ENCODE measurements at places on chromosomes 13 and 19.

DNA sequence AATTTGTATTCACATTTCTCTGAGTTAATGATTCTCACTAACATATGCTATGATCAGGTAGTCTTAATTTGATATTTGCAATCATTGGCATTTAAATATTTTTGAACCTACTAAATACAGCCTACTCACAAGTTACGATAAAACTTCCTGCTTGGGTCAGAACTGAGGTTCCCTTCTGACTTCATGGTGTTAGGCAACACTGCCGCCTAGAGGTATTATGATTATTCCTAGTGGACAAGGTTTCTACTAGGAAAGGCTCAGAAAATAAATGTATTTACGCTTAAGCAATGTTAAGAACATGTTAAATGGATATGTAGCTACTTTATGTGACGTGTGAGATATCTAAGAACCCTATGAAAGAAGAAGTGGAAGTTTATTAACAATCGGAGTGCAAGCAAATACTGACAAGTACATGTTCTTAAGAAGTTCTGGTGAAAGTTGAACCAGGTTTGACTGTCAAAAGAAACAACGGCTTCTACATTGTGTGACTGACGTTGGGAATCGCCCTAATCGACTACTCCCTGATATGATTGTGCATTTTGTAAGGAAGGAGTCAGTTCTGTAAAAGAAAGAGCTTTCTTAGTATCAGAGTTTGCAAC is 1395.8 kb downstream of the SLITRK5 start:
- DNase-seq, result peak; percentile 1

DNA sequence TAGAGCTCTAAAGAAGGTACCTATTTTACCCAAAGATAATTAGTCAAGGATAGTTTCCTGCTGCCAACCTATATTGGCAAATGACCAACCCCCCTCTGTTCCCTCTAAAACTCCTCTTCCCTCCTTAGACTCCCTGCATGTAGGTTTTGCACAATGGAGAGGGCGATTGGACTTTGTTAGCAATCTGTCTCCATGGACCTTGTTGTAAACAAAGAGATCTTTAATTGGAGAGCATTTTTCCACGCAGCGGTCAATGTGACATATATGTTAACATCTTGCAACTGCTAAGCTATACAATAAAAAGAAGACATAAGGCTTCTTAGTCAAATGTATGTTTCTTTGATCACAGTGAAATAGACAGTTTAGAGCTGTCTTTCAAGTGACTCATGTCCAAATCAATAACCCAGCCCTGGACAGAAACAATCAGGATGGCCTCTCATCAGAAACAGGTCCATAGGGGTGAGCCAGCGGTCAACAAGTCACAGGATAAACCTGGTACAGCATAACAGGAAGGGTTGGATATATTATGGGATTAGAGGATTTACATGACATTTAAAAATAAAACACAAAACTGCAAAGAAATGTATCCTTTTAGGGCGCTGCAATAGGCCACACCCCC is 69.7 kb upstream of the UBL3 start:
- no peak for DNase-seq

- DNase-seq, result no peak
Observed at GRCh38 chr19:8111376-8111775, 38.0 kb downstream of the FBN3 start.

- no peak for DNase-seq
Observed at GRCh38 chr13:31444266-31444856, 244.6 kb downstream of the B3GLCT start.

GRCh38 chr13:110920038-110920437 is 5.2 kb upstream of the ANKRD10 start:
- no peak for DNase-seq

- no peak for DNase-seq
Observed at GRCh38 chr19:35395382-35396199, 24.7 kb downstream of the GPR42 start.

GRCh38 chr13:40410315-40410714 is 256.1 kb downstream of the FOXO1 start:
- DNase-seq, result no peak

DNA sequence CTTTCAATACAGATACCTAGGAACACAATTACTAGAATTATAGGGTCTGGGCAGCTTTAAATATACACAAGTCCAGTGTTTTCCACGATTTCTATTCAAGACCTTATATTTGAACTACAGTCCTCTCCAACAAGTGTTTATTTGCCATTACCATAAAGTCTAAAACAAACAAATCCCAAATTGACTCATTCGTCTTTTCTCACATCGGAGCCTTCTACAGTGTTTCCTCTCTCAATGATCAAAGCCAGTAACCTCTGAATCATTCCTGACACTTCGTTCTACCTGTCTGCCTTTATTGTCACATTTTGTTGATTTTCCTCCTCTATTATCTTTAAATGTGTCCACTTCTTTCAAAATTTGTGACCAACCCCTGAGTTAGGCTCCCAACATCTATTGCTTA is 1356.5 kb upstream of the SLC10A2 start:
- DNase-seq, result no peak

DNA sequence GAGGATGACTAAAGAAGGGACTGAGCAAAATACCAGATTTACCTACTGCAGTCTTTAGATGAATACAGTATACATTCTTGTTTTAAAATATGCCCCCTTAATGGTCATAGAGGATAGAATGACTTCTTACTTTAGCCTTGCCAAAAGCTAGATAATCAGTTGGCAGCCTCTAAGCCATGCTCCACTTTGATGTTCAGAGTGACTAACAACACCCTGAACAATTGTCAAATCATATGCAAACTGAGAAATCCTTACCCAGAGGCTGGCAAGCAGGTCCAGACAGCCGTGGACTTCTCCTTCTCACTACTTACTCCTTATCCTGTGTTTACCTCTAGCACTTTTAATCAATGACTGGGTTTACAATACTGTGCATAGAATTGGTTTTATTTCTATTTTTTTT is 23.6 kb upstream of the PHF11 start:
- DNase-seq, result no peak

GRCh38 chr13:112943309-112944125 is 25.5 kb upstream of the MCF2L start:
- peak; percentile 26 for DNase-seq

GRCh38 chr13:44802491-44802890 is 186.8 kb downstream of the NUFIP1 start:
- DNase-seq, result no peak

DNA sequence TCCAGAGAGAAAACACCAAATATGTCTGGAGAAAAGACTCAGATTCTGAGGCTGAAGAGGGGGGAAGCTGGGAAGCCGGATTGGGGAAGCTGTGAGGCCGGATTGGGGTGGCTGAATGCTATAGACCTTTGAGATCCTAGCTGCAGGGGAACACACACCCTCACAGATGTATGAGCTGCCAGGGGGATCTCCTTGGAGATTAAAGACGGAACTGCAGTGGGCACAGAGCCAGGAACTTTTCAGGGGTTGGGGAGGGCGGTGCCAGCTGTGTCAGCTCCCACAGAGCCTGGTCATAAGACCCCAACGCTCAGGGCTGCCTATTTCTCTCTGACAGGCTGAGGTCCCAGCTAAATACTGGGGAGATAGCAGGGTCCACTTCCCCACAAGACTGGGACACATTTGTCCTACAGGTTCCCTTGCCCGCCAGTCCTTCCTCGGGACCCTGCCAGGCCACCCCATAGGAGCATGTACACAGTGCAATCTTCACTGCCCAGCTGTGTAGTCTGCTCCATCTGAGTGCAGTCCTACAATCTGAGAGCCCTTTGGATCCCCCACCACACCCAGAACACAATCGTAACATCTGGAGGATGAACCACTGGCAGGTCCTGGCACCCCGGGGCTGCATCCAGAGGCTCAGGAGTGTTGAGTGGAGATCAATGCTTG is 1893.9 kb downstream of the PCDH9 start:
- no peak for DNase-seq

GRCh38 chr13:46387064-46387851 is at the start of gene RUBCNL:
TSS of gene RUBCNL (minus strand) at chr13:46387252. CDS start at chr13:46372475, 14,777 bp downstream.
- peak; percentile 14 for DNase-seq

DNA sequence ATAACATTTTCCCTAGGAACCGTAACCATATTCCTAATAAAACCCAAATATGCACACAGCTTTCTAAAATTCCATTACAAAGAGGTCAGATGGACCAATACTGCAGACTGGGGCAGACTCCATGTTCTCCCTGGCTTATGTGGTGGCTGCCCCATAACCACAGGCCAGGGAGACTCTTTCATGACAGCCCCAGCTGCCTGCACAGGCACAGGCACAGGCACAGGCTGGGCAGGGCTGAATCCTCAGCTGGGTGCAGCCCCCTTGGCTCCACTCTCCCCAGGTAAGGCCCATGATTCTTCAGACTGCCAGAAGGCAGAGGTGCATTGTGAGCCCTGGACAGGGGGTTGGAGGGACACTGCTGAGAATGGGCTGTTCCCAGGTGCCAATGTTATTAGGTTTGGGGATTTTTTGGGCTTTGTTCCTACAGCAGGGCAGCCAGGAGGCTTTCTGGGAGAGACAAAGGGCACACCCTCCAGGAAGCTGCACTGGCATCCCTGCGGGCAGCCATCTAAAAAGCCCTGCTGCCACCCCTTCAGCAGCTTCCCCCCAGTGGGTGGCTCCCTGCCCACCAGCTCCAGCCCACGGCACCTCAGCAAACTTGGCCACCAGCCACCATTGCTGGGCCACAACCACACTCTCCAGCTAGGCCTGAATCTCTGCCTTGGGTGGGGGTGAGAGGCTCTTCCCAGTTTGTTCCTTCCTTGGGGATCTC is 20.0 kb downstream of the DOCK9 start:
- DNase-seq, result no peak

DNA sequence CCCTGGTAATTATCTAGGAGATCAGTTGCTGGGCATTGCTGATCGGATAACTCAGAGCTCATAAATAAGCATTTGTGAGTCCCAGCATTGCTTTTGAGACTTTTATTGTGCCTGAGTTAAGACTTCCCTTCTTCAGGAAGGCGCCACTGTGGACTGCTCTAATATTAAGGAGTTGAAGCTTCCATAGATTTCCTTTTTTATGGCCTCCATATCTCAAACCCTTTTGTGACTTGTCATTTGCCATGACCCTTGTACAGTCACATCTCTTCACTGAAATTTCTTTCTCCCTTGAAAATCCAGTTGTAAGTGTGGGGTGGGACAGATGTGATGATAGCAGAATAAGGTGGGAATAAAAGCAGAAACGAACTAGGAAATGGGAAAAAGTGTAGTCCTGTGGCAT is 6.3 kb downstream of the TM9SF2 start:
- no peak for DNase-seq

GRCh38 chr19:31254611-31255010 is 94.6 kb downstream of the TSHZ3 start:
- no peak for DNase-seq

DNA sequence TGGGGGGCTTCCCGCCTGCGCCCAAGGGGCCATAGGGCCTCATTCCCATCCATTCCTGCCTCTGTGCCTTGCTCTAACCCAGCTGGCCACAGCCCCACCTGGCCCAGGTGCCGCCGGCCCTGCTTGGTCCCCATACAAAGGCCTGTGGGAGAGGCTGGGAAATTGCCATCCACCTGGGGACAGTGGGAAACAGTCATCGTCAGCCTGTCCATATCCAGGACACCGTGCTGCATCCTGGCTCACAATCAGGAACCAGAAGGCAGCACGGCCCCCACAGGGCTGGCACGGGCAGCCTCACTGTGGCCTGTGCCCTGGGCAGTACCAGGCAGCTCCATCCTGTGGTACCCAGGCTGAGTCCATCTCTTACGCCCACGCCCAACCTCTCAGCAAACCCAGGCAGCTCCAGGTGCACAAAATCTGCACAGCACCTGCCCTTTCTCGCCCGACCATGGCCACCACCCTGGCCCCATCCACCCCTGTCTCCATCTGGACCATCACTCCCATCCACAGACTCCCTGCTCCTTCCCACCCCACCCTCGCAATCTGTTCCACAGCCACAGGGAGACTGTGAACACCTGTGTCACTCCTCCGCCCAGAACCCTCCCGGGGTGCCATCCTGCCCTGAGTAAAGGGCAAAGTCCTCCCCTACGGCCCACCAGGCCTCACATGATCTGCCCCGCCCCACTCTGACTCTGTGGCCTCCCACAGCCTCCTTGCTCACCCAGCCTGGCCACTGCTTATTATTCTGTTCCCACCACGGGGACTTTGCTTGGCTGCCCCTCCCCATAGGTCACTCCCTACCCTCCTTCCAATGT is 21.1 kb upstream of the FBXO27 start:
- DNase-seq, result no peak

DNA sequence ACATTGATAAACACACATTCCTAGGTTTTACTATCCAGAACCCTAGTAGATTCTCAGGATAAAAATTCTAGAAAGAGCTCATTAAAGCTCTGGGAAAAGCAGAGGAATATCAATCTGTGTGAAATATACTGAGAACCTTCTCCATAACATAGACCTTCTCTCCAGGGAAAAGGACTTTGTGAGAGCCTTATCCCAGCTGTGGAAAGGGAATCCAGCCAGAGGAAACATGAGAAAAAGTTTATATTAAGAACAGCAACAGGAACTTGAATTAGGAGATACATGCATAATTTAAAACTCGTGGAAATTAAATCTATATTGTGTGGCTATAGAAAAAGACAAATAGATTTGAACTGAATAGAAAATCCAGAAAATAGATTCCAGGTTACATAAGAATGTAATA is 1639.9 kb downstream of the EFNB2 start:
- DNase-seq, result no peak

- DNase-seq, result no peak
Observed at GRCh38 chr19:28201462-28201943, 1011.4 kb downstream of the UQCRFS1 start.

DNA sequence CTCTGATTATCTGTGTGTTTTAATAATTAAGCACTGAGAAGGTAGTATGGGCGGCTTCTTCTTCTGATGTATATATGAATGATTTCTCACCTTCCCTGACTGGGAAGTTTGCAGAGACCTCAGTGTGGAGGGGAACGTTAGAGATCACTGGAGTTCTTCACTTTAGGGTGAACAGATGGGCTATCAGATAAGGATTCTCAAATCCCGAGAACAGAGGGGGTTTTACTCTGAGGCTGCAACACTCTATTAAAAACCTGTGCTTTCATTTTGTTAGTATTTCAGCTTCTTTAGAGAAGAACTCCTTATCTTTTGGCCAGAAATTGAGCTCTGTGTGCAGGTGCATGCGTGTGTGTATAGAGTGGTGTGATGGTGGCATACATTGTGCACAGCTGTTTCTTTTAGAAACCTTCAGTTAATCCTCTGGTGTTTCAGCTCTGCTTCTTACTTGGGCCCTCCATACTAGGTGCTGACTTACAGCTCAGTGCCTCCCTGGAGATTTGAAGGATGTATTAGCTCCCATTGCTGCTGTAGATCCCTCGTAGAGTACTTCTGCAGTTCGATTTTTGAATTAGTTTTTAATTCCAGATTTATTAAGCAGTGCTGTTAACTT is 45.3 kb upstream of the PCDH9 start:
- DNase-seq, result no peak

- DNase-seq, result no peak
Observed at GRCh38 chr13:76829572-76830327, 56.5 kb downstream of the KCTD12 start.

GRCh38 chr13:60411983-60412382 is 15.0 kb downstream of the TDRD3 start:
- DNase-seq, result no peak

DNA sequence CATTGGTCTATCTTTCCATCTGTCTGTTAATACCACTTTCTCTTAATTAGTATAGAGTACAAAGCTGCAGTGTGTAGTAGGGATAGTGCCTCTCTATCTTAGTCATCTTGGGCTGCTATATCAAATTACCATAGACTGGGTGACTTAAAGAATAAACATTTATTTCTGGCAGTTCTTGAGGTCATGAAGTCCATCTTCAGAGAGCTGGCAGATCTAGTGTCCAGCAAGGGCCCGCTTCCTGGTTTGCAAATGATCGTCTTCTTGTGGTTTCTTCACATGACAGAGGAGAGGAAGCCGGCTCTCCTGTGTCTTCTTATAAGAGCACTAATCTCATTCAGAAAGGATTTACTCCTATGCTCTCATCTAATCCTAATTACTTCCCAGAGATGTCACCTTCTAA is 6.1 kb downstream of the ZNF700 start:
- DNase-seq, result no peak
